T-helper 22 cell (primary cell): ENCODE measurements at places on chromosomes 2 and 18.

- no peak for DNase-seq
Measured at GRCh38 chr18:67081482-67082211, 434.9 kb downstream of the DSEL start.

DNA sequence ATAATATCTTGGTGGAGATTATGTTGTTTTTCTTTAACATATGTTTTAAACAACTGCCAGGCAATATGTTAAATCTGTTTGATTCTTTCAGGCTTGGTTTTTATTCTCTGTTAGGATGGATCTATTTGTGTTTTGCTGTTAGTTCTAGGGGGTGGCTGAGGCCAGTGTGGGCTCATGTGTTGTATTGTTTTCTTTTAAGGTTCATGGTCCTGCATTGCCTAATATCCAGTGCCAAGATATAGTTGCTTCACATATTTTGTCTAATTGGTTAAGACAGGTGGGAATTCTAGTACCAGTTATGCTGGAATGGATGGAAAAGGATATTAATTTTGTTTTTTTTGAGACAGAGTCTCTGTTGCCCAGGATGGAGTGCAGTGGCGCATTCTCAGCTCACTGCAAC is 7.6 kb downstream of the METAP1D start:
- no peak for DNase-seq

DNA sequence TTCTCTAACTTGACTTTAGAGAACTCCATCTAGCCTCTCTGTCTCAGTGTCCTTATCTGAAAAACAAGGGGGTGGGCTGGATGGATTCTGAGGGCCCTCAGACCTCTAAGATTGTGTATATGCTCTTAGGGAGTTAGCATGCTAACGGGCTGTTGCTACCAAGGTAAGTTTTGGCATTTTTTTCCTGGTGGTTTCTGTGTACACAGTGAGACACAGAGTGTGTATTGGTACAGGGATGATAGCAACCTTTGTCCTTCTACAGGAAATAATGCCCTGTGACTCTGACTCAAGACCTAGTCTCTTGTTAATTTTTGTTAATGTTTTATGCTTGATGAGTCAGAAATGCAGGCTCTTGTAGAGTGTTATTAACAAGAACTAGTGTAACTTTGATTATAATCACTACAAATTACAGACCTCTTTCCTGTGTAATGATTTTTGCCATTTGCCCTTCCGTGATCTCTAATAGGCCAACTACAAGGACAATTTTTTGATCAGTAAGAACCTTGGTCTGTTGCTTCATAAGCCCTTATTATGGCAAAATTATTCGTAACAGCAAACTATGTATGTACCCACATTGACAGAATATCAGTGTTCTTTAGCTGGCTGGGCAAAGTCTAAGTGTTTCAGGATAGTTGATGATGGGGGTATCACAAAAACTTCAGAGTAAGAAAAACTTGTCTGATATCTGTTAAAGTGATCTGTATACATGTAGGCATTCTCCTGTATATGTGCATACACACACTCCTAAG is 89.7 kb downstream of the SPTBN1 start:
- no peak for DNase-seq

DNA sequence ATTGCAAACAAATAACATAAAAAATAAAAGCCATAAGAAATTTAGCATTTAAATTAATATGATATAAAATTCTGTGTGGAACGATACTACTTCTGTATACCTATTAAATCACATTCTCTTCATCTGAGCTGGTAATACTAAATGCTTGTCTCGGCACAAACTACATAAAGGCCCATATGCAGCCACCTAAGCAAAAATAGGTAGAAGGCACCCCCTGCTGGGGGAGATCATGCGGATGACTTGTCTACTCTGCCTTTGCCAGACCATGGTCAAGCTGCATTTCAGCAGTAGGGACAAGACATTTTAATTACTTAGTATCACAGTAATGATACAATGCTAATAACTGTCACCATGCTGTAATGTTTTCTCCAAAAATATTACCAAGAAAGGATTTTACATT is 108.0 kb downstream of the CDH19 start:
- DNase-seq, result no peak

DNA sequence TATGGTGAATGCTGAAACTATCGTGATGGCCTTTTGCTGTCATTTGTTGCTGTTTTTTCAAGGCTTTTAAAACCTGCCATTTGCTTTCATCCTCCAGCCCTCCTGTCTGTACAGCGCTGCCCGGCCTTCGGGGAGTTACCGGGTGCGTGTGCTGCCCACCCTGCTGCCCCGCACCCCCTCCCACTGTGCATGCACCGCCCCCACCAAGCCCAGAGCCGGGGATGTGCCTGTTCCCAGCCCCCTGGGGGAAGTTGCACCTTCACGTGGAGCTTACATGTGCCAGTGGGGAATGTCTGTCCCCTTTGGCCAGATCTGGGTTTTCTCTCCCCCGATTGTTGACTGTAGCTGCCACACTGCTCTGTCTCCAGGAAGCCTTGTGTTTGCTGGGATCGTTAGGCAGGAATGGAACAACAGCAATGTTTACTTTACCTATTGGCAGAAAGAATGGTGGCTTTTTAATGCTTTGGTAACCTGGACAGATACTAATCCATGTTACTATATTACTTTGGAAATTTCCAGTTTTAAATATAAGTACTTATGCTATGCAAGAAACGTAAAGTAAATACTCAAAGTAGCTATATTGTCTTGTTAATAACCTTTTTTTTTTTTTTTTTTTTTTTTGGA is 64.8 kb upstream of the RBM44 start:
- DNase-seq, result no peak

DNA sequence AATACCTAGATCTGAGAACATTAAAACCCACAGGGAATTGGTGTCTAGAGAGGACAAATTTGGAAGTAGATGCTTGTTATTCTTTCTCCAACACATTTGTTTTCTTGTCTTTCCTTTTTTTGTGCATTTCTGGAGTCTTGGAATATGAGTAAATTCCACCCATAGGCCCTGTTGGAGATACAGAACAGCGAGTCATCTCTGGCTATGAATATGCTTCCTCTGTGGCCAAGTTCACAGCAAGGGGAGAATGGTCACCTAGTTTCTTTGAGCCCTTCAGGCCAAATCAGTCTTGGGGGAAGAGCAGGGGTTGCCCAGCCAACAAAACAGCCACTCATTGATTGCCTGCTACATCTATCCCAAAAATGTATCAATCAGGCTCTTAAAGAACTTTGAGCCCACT is 31.3 kb downstream of the SP140L start:
- DNase-seq, result no peak

DNA sequence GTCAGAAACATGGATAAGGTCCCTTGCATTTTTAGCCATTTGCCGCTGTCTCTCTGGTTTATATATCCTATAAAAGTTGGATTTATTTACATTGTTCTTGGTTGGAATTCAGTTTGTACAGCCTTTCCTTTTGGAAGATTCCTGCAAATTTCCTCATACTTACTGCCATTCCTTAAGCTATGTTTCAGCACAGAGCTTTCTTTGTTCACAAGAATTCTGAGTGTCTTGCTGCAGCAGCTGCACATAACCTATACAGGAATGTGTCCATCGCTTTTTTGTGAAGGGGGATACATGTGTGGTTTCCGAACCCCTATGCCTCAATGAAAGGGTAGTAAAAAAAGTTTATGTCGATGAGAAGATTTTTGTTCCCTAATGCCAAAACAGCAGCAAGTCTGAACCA is 48.3 kb upstream of the CCDC68 start:
- DNase-seq, result no peak

- no peak for DNase-seq
Measured at GRCh38 chr2:66517772-66518171, 82.8 kb downstream of the MEIS1 start.

DNA sequence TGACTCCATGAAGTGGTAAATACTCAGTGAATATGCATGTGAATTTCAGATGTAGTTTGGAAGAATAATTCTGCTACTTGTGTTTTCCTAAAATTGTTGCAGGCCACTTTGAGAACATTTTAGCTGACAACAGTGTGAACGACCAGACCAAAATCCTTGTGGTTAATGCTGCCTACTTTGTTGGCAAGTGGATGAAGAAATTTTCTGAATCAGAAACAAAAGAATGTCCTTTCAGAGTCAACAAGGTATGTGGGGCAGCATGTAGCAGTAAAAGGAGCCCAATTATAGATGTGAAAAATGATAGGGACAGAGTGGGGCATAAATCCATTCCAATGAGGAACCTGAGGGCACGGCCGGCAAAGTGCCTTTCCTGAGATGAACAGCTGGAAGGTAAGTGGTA is 16.1 kb downstream of the SERPINB5 start:
- DNase-seq, result no peak

DNA sequence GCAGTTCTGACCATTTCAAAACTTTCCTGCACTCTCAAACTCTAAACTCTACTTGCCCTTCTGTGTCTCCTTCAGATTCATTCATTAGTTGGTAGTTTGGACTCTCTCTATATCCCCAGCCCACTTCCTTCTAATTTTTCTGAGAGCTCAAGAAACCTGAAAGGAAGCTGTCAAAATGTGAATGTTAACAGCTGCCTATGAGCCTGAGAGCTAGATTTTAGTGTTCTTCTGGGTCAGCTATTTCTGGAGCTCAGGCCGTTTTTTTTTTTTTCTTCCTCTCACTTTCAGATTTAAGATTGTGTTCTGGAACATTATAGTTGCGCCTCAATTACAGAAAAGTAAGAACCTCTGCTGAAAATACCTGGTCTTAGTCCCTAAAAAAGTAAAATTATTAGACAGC is 73.1 kb downstream of the RTN4 start:
- no peak for DNase-seq

DNA sequence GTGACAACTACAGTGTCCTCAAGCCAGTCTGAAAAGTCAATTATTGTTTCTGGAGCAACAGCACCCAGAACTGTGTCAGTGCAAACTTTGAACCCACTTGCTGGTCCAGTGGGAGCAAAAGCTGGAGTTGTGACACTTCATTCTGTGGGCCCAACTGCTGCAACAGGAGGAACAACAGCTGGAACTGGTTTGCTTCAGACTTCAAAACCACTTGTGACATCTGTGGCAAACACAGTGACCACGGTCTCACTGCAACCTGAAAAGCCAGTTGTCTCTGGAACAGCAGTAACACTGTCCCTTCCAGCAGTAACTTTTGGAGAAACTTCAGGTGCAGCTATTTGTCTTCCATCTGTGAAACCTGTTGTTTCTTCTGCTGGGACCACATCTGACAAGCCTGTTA is 59.8 kb downstream of the TAF4B start:
- no peak for DNase-seq

- DNase-seq, result no peak
Measured at GRCh38 chr2:52703004-52703403, 1064.6 kb upstream of the CHAC2 start.

DNA sequence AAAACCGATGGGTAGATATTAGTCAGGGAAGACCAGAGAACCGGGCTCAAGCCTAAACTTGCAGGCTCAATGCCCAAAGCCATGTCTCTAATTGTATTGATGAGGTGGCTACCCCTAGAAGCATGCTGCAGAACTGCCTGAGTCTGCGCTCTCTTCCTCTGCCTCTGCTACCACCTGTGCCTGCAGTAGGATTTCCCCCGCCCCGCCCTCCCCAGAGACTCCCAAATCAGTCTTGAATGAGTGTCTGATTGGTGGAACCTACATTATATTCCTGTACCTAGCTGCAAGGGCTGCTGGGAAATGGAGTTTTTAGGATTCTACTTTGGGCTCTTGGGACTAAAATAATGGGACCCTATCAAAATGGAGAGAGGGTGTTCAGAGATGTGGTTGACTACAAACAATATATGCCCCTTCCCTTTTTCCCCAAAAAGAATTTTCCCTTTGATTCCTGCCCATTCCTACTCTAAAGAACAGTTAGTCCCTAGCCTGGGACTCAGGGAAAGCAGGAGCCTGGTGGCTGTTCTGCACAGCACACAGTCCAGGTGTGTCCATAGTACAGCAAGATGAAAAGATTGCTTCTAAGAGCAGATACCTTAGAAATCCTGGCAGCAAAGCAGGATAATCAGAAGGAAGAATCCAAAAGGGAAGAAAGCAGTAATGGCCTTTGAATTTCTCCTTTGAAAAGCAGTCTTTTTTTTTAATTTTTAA is 12.5 kb downstream of the GRP start:
- DNase-seq, result no peak

DNA sequence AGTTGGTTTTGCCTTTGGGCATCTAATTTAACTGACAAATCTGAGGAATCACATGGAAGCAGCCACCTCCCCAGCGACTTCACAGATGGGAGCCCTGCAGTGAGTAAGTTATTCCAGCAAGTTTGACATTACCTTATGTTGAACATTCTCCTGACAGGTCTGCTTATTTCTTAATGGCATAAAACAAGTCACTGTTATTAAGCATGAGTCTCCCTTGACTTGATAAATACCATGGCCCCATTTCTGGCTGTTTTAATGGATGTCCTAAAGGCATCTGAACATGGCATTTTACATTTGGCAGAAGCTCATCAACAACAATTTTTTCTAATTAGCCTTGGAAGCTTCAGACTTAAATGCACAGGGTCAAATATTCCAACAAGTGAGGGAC is 92.6 kb upstream of the CREB1 start:
- no peak for DNase-seq
